ENCODE measurements at places on chromosomes 12 and 14. TPM values are rescaled to one million over a fixed set of nuclear protein-coding genes. Genes with fewer than 3 reads are reported as not detected.

The GALNT16 gene
- total RNA-seq = 35.9 TPM

DNA sequence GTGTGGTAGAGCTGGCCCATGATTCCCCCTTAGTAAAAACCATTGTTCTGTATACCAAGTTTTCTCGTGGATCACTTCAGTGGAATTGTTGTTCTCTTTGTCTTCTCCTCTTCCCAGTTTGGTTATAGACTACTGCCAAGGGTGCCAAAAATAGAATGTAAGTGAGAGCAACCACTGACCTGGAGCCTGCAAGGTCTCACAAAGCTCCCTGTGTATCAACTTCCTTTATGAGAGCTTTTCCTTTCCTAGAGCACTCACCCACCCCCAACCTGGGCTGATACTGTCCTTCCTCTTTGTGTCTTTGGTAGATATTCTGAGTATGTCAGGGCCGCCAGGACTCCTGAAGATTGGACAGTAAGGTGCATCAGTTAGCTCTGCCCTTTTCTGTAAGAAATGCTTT is 101.0 kb downstream of the SCN8A start:
- DNase-seq = no peak
- H3K4me1 ChIP-seq = no peaks in the 10 kb centered on the region
- no peaks in the 10 kb centered on the region for H3K36me3 ChIP-seq
- no peak overlapping the region for H3K4me3 ChIP-seq

- H3K4me3 ChIP-seq = no peak overlapping the region
- H3K36me3 ChIP-seq = no peaks in the 10 kb centered on the region
- no peaks in the 10 kb centered on the region for H3K4me1 ChIP-seq
- no peaks in the 10 kb centered on the region for H3K27me3 ChIP-seq
- no peak for DNase-seq
These were observed 53.7 kb upstream of the PELI2 start for GRCh38 chr14:56064513-56064912.

The KCNMB4 gene
- total RNA-seq = 11.0 TPM

GRCh38 chr12:41527534-41528116 is 339.5 kb downstream of the PDZRN4 start:
- no peaks in the 10 kb centered on the region for H3K4me1 ChIP-seq
- H3K4me3 ChIP-seq = no peak overlapping the region
- H3K27ac ChIP-seq = no peak overlapping the region
- H3K36me3 ChIP-seq = no peaks in the 10 kb centered on the region
- DNase-seq = no peak

- H3K4me3 ChIP-seq = no peak overlapping the region
- H3K27ac ChIP-seq = no peak overlapping the region
- H3K27me3 ChIP-seq = no peaks in the 10 kb centered on the region
- no peak for DNase-seq
- no peaks in the 10 kb centered on the region for H3K4me1 ChIP-seq
These were observed 376.5 kb upstream of the GARIN6 start for GRCh38 chr12:99271071-99271470.

DNA sequence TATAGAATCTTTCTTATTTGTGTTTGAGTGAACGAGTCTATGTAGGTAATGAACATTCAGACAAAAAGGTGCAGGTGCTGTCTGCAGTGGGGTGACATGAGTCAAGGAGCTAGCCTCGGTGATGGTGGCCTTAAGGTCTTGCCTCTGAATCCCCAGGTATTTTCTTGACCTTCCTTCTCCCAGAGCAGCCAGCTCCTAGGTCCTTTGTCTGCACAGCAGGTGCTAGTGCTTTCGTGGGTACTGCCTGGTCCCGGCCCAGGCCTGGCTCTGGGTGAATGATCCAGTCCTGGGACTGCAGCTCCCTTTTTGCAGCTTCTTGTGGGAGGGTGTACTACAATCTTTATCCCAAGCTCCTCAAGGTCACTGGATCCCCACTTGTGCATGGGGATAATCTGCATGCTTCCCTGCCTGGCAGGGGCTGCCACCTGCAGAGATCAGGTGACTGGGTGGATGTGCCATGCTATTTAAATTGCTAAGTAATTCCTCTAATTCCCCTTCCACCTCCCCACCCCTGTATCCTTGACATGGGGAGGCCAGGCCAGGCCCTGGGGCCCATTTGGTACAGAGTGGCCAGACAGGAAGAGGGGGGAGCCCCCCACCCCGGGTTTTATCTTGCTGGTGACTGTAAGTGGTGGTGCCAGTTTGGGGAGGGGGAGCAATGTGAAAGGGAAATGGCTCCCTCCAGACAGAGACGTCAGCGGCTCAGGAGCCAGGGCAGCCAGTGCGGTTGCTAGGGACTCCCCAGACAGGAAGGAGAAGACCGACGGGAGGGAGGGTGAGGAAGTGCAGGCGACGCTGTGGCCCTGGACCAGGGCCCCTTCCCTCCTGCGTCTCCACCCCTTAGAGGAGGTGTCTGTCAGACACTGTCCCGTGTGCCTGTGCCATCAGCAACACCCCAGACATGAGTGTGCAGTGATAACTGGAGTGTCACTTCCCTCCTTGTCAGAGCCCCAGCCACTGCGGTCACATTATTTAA is 6.7 kb downstream of the VASH1 start:
- peak overlapping the region; percentile 56 for H3K27ac ChIP-seq
- no peak for DNase-seq
- H3K36me3 ChIP-seq = no peaks in the 10 kb centered on the region
- H3K4me3 ChIP-seq = no peak overlapping the region
- H3K4me1 ChIP-seq = peaks cover 4% of the 10 kb centered on the region

- no peak for DNase-seq
- no peak overlapping the region for H3K4me3 ChIP-seq
- H3K27me3 ChIP-seq = no peaks in the 10 kb centered on the region
- no peaks in the 10 kb centered on the region for H3K4me1 ChIP-seq
- H3K27ac ChIP-seq = no peak overlapping the region
- H3K36me3 ChIP-seq = no peaks in the 10 kb centered on the region
These were observed 93.4 kb downstream of the C12orf75 start for GRCh38 chr12:105423921-105424320.

DNA sequence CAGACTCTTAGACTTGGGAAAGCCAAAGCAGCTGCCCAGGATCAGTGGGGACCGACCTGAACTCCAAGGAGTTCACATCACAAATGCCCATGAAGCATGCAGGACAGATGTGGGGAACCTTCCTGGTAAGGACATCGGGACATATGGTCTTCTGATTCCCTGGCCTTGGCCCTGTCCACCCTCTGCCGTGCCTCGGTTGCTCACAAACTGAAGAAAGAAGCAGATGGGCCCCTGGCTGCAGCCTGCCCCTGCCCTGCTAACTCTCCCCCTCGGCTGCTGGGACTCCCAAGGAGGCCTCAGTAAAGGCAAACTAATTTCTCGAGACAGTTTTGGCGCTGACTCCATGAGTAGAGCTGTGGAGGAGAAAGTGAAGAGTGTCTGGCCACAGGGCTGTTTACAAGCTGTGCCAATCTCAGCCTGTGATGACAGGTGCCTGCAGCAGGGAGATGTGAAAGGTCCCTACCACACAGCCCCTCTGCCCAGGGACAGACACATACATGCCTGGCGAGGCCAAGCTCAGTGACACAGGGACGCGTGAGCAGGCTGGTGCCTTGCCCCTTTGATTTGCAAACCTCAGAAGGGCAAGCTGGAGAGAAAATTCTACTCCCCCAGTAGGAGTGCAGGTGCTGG is 48.6 kb downstream of the ISCA2 start:
- H3K4me1 ChIP-seq = no peaks in the 10 kb centered on the region
- no peak for DNase-seq
- no peaks in the 10 kb centered on the region for H3K36me3 ChIP-seq
- no peak overlapping the region for H3K4me3 ChIP-seq
- H3K27ac ChIP-seq = no peak overlapping the region
- H3K27me3 ChIP-seq = no peaks in the 10 kb centered on the region

- no peak overlapping the region for H3K27ac ChIP-seq
- no peak for DNase-seq
- no peak overlapping the region for H3K4me3 ChIP-seq
- H3K36me3 ChIP-seq = no peaks in the 10 kb centered on the region
- H3K4me1 ChIP-seq = no peaks in the 10 kb centered on the region
- no peaks in the 10 kb centered on the region for H3K27me3 ChIP-seq
These were observed 107.1 kb downstream of the DACT1 start for GRCh38 chr14:58744801-58745394.

The USP44 gene
- total RNA-seq = 7.7 TPM

DNA sequence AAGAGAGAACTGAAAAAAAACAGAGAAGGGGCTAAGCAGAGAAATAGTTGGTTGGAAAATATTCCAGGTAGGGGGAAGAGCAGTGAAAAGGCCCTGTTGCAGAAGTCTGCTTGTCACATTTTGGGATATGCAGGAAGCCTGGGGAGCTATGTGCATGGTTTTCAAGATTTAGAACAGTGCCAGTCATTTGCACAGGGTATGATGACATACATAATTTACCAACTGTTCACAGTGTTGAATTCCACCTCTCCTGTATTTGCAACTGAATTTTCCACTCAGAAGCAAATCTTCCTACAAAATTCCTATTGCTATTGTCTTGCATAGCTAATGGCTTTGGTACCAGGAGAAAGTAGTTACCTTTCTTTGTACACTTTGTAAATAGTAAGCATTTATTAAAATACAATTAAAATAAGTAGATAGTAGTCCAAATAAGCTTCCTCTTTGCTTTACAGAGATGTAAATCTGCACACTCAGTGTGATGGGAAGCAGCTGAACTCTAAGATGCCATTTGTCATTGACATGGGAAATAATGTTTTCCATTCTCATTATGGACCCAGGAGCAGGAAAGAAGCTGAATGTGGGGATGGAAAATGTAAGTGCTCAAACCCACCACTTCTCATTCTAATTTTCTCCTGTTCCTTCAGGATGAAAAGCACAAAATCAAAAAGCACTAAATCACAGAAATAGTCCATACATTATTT is 177.4 kb downstream of the BTG1 start:
- H3K4me1 ChIP-seq = no peaks in the 10 kb centered on the region
- H3K4me3 ChIP-seq = no peak overlapping the region
- DNase-seq = no peak
- H3K27me3 ChIP-seq = no peaks in the 10 kb centered on the region
- H3K27ac ChIP-seq = no peak overlapping the region
- no peaks in the 10 kb centered on the region for H3K36me3 ChIP-seq

The VRTN gene
- not detected for total RNA-seq

DNA sequence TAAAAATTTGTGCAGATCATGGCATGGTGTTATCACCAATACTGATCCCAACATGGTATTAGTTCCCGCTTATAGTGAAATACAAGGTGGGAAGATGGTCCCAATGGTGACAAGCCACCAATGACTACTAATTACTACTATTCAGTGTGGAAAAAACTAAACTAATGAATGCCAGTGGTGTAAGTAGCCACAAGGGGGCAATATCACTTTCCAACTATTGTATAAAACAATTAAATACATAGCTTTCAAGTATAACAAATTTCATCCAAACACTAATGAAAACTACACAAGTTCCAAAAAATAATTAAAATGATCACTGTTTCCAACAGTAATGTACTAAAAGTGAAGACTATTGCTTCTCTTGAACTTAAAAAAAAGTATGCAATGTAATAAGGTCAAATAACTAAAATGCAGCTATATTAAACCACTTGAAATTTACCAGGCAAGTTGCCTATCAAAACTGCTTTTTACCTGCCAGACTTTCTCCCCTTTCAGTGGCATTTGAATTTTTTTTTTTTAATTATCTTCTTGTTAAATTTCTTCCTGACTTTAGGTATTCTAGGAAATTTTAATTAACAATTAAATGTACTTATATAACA is 58.0 kb downstream of the PAPLN start:
- no peaks in the 10 kb centered on the region for H3K27me3 ChIP-seq
- H3K36me3 ChIP-seq = no peaks in the 10 kb centered on the region
- no peaks in the 10 kb centered on the region for H3K4me1 ChIP-seq
- H3K4me3 ChIP-seq = no peak overlapping the region

GRCh38 chr12:61853945-61854344 is 406.3 kb upstream of the USP15 start:
- H3K36me3 ChIP-seq = no peaks in the 10 kb centered on the region
- no peaks in the 10 kb centered on the region for H3K27me3 ChIP-seq
- DNase-seq = no peak
- H3K4me3 ChIP-seq = no peak overlapping the region
- H3K4me1 ChIP-seq = no peaks in the 10 kb centered on the region

GRCh38 chr12:49882248-49882850 is 21.4 kb downstream of the FAIM2 start:
- no peak overlapping the region for H3K4me3 ChIP-seq
- no peak overlapping the region for H3K27ac ChIP-seq
- no peak for DNase-seq
- no peaks in the 10 kb centered on the region for H3K36me3 ChIP-seq

The APEX1 gene
- 52.4 TPM for total RNA-seq

- no peaks in the 10 kb centered on the region for H3K27me3 ChIP-seq
- H3K36me3 ChIP-seq = no peaks in the 10 kb centered on the region
- peaks cover 8% of the 10 kb centered on the region for H3K4me1 ChIP-seq
- H3K4me3 ChIP-seq = peak overlapping the region; percentile 78
- DNase-seq = peak; percentile 82
- peak overlapping the region; percentile 99 for H3K27ac ChIP-seq
These were observed 10.6 kb downstream of the RARG start for GRCh38 chr12:53221203-53222080.

The CCDC197 gene
- not detected for total RNA-seq

DNA sequence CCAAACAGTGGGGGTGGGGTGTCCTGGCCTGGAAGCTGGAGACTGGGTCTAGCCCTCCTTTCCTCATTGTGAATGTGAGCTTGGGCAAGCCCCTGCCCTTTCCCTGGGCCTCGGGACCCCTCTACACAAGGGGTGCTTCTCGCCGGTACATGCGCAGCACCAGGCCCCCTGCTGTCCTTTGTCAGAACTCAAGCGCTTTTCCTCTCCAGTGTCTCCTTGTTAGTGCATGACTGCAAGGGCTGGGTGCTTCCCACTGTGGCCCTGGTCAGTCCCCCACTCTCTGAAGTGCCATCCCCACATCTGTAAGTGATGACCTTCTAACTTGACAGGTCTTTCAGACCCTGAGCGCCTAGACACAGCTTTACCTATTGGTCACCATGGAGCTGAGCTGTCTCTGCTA is 44.2 kb downstream of the DEGS2 start:
- H3K4me3 ChIP-seq = no peak overlapping the region
- no peak overlapping the region for H3K27ac ChIP-seq
- H3K36me3 ChIP-seq = no peaks in the 10 kb centered on the region
- no peaks in the 10 kb centered on the region for H3K27me3 ChIP-seq
- DNase-seq = no peak

DNA sequence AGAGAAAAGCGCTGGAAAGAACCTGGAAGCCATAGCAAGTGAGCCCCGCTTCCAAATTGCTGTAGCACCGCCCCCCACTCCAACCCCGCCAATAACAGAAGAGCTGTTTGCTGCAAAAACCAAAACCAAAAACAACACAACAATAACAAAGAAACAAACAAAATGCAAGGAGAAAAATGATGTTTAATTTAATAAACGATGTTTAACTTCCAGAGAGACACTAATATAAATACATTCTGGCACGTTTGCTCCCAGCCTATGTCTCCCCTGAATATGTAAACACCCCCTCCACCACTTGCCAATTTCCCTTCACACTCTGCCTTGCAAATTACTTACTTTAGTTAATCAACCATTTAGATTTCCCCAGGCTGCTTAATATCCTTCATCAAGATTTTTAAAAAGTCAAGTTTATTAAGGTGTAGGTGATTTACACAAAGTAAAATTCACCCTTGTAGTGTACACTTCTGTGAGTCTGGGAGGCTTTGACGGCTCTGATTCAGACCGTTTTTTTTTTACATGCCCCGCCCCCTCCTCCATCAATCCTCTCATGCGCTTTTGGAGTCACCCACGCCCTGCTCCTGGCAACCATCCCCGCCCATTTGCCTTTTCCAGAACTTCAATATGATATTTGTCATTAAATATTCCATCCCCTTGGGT is 482 bp upstream of the IFI27L2 start:
- no peaks in the 10 kb centered on the region for H3K27me3 ChIP-seq
- DNase-seq = peak; percentile 51
- peak overlapping the region; percentile 48 for H3K4me3 ChIP-seq

The AQP2 gene
- not detected for total RNA-seq

- no peak overlapping the region for H3K4me3 ChIP-seq
- no peaks in the 10 kb centered on the region for H3K4me1 ChIP-seq
- H3K27ac ChIP-seq = no peak overlapping the region
- no peaks in the 10 kb centered on the region for H3K36me3 ChIP-seq
- no peak for DNase-seq
- peaks cover 28% of the 10 kb centered on the region for H3K27me3 ChIP-seq
These were observed 3.3 kb upstream of the NTF3 start for GRCh38 chr12:5428332-5429221.

Measured in uterus (tissue), 4 donors.